Smooth muscle cell of the brain vasculature (primary cell): ENCODE measurements at places on chromosomes 2 and 18.

- no peak for DNase-seq
These were observed 342.0 kb upstream of the DLGAP1 start for GRCh38 chr18:4797002-4797685.

DNA sequence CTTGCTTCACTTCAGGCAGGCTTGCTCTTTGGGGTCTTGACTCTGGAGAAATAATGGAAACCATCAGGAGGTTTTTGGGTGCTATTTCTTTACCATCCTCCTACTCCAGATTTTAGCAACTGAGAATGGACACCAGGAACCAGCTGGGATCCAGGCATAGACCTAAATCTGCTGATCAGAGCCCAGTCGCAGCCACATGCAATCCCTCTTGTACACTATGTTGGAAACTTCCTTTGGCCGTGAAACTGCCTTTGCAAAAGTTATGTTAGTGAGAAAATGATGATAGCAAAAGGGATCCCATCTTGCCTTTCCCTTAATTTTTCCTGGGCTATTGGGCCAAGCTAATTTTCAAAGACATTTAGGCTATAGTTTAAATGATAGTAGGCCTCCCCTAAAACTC is 158.8 kb upstream of the ARL4C start:
- DNase-seq, result no peak

GRCh38 chr2:159124441-159124911 is 156.0 kb downstream of the TANC1 start:
- no peak for DNase-seq

DNA sequence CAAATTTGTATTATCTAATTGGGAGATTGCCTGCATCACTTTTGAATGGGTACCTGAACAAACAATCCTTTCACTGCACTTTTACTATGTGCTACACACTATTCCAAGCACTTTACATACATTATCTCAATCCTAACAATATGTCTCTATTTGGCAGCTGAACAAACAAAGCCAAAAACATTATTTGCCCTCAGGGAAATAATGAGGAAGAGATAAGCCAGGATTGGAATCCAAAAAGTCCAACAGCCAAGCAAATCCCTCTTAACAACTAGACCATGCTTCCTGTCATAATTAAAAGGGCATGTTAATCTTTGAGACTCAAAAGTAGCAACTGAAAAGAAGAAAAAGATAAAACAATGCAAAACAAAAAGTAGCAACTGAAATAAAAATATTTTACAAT is 32.1 kb downstream of the RPRD1A start:
- DNase-seq, result no peak

DNA sequence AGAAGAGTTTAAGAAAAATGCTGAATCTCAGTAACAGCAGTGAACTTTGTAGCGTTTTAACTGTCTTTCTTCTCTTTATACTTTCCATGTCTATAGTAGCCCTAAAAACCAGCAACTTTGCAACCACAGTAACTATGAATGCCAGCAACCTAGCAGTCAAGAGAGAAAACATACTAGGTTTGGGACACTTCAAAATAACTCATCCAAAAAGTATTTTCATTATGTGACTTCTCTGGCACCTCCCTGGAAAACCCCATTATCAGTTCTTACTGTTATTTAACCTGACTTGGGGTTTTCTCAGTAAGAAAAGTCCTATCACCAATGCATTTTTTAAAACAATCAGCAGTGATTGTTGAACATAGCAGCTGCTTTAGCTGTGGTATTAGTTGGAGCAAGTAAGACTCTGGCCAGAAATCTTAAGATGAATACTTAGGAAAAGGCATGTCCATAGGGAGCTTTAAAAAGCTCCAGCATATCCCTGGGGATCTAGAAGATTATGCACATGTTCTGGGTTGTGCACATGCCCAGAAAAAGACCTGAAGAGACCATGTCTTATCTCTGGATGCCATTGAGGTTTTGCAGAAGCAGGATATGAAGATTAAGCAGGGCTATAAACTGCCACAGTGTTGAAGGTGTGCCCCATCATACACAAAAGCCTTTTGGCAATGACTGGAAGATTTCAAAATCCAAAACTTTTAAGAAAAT is 411.3 kb downstream of the CMPK2 start:
- DNase-seq, result no peak

GRCh38 chr2:7432436-7432835 is 515.2 kb downstream of the RNF144A start:
- no peak for DNase-seq

- DNase-seq, result no peak
These were observed 1211.9 kb upstream of the GYPC start for GRCh38 chr2:125444106-125444505.

- DNase-seq, result no peak
These were observed 50.0 kb downstream of the TGIF1 start for GRCh38 chr18:3500016-3500415.

GRCh38 chr2:10561288-10562035 is 113.3 kb upstream of the ODC1 start:
- DNase-seq, result peak; percentile 9

DNA sequence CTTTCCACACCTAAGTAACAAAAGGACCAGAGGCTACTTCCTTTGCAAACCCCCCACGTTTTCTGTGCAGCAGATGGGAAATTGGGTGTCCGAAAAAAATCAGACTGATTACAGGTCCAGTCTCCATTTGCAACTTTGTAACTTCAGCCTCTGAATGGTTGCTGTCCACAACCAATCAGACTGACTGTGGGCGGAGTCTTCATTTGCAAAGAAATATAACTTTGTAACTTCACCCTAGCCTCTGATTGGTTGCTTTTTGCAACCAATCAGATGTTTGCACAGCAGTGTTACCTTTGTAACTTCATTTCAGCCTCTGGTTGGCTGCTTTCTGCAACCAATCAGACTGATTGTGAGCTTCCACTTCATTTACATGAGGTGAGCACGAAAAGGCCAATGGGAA is 27.8 kb upstream of the CACNB4 start:
- DNase-seq, result no peak

GRCh38 chr2:230711224-230711623 is 1.4 kb upstream of the CAB39 start:
- DNase-seq, result no peak

DNA sequence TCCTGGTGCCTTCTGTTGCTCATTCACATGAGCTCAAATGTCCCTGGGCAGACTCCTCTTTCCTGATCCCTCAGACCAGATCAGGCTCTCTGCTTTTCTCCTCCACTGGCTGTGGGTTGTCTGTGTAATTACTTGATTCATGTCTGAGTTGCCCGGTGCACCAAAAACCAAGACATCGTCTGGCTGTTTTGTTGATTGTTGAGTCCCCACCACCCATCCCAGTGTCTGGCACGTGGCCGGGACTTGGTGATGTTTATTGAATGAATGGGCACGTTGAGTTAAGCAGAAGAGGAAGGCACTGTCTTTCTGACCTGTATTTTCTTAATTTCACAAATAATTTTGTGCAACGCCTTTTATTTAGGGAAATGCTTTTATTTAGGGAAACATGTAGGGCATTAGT is 499.1 kb upstream of the HS6ST1 start:
- DNase-seq, result no peak

DNA sequence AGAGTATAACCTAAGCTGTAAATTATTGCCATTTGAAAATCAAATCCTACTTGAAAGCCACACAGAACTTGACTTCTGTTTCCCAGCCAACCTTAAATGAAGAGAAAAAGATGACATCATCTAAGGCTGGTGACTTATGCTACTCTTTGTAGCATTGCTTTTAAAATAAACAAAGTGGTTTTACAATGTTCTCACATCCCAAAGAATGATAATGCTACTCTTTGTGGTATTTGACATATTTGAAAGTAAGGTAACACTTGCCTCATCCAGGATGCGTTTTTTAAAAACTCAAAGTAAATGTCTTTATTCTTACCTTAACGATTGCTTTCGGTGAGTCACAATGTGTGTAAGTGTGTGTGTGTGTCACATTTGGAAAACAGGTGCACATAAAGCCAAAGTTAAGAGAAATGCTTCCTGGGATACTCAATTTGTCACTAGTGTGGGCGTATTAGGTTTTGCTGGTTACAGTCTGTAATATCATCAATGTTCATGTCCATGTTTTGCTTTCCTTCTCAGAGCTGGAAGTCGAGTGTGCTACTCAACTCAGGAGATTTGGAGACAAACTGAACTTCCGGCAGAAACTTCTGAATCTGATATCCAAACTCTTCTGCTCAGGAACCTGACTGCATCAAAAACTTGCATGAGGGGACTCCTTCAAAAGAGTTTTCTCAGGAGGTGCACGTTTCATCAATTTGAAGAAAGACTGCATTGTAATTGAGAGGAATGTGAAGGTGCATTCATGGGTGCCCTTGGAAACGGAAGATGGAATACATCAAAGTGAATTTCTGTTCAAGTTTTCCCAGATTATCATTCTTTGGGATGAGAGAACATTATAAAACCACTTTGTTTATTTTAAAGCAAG is 2.6 kb downstream of the PMAIP1 start:
- no peak for DNase-seq
